ENCODE measurements at places on chromosomes 2 and 18.

DNA sequence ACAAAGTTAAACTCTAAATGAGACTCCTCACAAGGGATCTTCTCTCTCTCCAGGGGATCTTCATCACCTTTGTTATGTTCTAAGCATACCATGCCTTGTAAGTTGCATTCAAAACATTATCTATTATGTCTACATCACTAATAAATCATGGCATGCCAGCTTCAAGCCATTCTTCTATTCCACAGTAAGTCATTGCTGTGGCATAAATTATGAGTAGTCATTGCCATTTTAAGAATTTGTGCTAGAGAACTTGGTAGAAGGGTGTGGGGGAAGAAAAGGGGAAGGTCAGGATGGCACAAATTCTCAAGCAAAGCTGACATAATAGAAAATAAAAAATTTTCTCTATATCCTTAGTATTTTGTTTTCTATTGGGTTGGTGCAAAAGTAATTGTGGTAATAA is 33.5 kb downstream of the BARD1 start:
- no peak for DNase-seq

GRCh38 chr18:79922971-79923411 is 28.5 kb downstream of the SLC66A2 start:
- DNase-seq: no peak

DNA sequence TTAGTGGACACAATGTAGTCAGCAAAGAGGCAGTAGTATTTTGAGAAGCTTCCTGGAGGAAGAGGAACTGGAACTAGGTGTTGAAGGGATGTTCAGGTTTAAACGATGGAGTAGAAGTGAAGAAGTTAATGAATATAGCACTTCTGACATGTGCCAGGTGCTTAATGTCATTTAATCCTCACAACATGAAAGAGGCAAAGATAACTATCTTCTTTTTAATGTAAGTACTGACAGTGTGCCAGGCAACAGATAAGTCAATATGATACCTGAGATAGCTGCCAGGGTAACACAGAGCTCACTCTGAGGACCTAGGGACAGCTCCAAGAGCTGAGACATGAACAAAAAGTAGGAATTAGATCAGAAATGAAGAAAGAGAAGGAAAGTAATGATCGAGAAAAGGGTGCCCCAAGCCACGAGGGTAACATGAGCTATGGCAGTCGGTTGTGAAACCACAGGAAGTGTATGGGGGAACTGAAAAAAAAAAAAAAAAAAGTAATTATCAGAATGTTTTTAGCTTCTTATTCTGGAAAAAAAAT is 140.7 kb downstream of the RNF144A start:
- no peak for DNase-seq

- DNase-seq: no peak
Observed at GRCh38 chr2:232880764-232881351, 10.8 kb downstream of the SNORC start.

Measured in HTR-8/SVneo (cell line).